ENCODE measurements at places on chromosomes 2 and 18.

DNA sequence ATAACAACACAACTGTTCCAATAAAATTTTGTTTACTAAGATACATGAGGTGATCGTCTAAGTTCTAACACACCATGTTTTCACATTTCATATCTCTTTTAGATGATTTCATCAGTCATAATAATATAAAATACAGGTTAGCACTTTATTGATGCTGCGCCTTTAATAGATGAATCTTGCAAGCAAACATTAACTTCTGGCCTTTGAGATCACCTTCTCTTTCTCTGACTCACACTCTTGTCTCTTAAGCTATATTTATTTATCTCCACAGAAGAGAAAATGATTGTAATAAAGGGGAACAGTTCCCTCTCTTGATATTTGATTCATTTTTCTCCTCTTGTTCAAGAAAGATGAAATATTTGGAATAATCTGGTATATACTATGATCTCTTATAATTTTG, 603.3 kb upstream of the POU3F3 start:
- no peaks in the 10 kb centered on the region for H3K36me3 ChIP-seq
- H3K4me1 ChIP-seq, result no peaks in the 10 kb centered on the region
- H3K27me3 ChIP-seq, result no peaks in the 10 kb centered on the region

GRCh38 chr2:17579605-17580318, 39.3 kb downstream of the VSNL1 start:
- no peak overlapping the region for H3K4me3 ChIP-seq
- DNase-seq, result no peak
- no peaks in the 10 kb centered on the region for H3K27me3 ChIP-seq
- no peaks in the 10 kb centered on the region for H3K36me3 ChIP-seq
- H3K4me1 ChIP-seq, result no peaks in the 10 kb centered on the region

GRCh38 chr2:23520256-23520655, 135.3 kb downstream of the KLHL29 start:
- no peak for DNase-seq
- no peak overlapping the region for H3K4me3 ChIP-seq
- no peak overlapping the region for H3K27ac ChIP-seq
- peaks cover 4% of the 10 kb centered on the region for H3K27me3 ChIP-seq
- H3K36me3 ChIP-seq, result no peaks in the 10 kb centered on the region

- no peak overlapping the region for H3K4me3 ChIP-seq
- peaks cover 15% of the 10 kb centered on the region for H3K27me3 ChIP-seq
- H3K27ac ChIP-seq, result no peak overlapping the region
- no peaks in the 10 kb centered on the region for H3K36me3 ChIP-seq
- H3K4me1 ChIP-seq, result peaks cover 2% of the 10 kb centered on the region
- no peak for DNase-seq
These were observed 30.8 kb upstream of the CCL20 start for GRCh38 chr2:227782804-227783203.

GRCh38 chr18:13910501-13910900, 4.8 kb downstream of the MC2R start:
- no peak overlapping the region for H3K27ac ChIP-seq
- DNase-seq, result no peak
- H3K4me3 ChIP-seq, result no peak overlapping the region
- no peaks in the 10 kb centered on the region for H3K4me1 ChIP-seq

GRCh38 chr18:12253663-12254135, 462 bp upstream of the CIDEA start:
- peak; percentile 28 for DNase-seq
- H3K4me1 ChIP-seq, result no peaks in the 10 kb centered on the region
- H3K36me3 ChIP-seq, result no peaks in the 10 kb centered on the region
- peaks cover 35% of the 10 kb centered on the region for H3K27me3 ChIP-seq
- no peak overlapping the region for H3K4me3 ChIP-seq

GRCh38 chr2:158079672-158080071, 22.0 kb upstream of the UPP2 start:
- H3K4me1 ChIP-seq, result no peaks in the 10 kb centered on the region
- peaks cover 15% of the 10 kb centered on the region for H3K36me3 ChIP-seq

GRCh38 chr2:196170606-196171247, 651 bp downstream of the STK17B start:
- peak overlapping the region; percentile 91 for H3K4me3 ChIP-seq
- peaks cover 36% of the 10 kb centered on the region for H3K36me3 ChIP-seq
- no peaks in the 10 kb centered on the region for H3K27me3 ChIP-seq
- H3K4me1 ChIP-seq, result peaks cover 34% of the 10 kb centered on the region

- DNase-seq, result no peak
- H3K27me3 ChIP-seq, result peaks cover 60% of the 10 kb centered on the region
These were observed 9.0 kb downstream of the MALL start for GRCh38 chr2:110106642-110107041.

GRCh38 chr2:30862054-30862651, 54.9 kb upstream of the CAPN13 start:
- no peak overlapping the region for H3K4me3 ChIP-seq
- H3K27me3 ChIP-seq, result peaks cover 13% of the 10 kb centered on the region
- no peak overlapping the region for H3K27ac ChIP-seq
- no peaks in the 10 kb centered on the region for H3K36me3 ChIP-seq
- peaks cover 4% of the 10 kb centered on the region for H3K4me1 ChIP-seq

DNA sequence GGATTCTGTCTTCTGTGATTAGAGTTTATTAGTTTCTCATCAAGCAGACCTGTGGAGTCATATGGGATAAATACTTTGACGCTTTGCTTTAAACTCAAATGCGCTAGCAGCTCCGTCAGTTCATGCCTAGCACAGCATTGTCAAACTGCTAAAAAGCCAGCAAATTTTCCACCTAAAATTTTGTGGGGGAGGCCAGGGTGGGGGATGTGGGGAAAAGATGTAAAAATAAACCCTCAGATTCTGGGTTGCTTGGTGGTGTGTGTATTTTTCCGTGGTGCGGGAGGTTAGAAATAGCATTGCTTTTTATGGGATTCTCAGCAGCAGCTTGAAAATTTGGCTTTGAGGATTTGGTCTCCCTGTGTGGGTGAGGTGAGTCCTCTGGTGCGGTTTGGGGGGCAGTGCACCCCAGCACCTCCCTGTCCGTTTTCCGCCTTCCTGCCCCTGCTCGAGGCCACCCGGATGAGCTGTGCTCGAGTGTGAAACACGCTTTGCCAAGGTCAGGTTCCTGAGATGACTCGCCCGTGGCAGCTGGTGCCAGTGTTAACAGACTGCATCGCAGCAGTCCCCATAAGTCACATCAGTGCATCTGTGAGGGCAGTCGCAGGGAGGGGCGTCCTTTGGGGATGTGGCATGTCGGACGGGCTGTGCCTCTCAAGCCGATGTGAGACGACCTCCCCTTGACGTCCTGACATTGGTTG, 65.9 kb downstream of the LDLRAD4 start:
- H3K4me1 ChIP-seq, result no peaks in the 10 kb centered on the region
- no peaks in the 10 kb centered on the region for H3K36me3 ChIP-seq
- H3K27me3 ChIP-seq, result peaks cover 12% of the 10 kb centered on the region

- H3K4me3 ChIP-seq, result no peak overlapping the region
- no peaks in the 10 kb centered on the region for H3K36me3 ChIP-seq
- peaks cover 5% of the 10 kb centered on the region for H3K4me1 ChIP-seq
- H3K27me3 ChIP-seq, result no peaks in the 10 kb centered on the region
These were observed 105.5 kb upstream of the HDAC4 start for GRCh38 chr2:239506101-239506857.

- no peaks in the 10 kb centered on the region for H3K27me3 ChIP-seq
- H3K4me1 ChIP-seq, result peaks cover 6% of the 10 kb centered on the region
- DNase-seq, result no peak
- no peaks in the 10 kb centered on the region for H3K36me3 ChIP-seq
- H3K27ac ChIP-seq, result no peak overlapping the region
These were observed 8.5 kb downstream of the SFTPB start for GRCh38 chr2:85659324-85659981.

DNA sequence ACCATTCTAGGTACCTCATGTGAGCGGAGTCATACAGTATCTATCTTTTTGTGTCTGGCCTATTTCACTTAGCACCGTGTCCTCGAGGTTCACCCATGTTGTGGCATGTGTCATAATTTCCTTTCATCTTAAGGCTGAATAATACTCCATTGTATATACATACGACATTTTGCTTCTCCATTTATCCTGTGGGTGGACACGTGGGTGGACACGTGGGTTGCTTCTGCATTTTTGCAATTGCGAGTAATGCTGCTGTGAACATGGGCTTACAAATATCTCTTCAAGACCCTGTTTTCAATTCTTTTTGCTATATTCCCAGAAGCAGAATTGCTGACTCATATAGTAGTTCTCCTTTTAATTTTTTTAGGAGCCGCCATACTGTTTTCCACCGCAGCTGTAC, 243.6 kb upstream of the EPAS1 start:
- DNase-seq, result no peak
- no peaks in the 10 kb centered on the region for H3K27me3 ChIP-seq
- no peak overlapping the region for H3K27ac ChIP-seq
- H3K4me3 ChIP-seq, result no peak overlapping the region
- peaks cover 4% of the 10 kb centered on the region for H3K4me1 ChIP-seq
- peaks cover 7% of the 10 kb centered on the region for H3K36me3 ChIP-seq

- H3K27ac ChIP-seq, result no peak overlapping the region
- no peak overlapping the region for H3K4me3 ChIP-seq
- peaks cover 12% of the 10 kb centered on the region for H3K27me3 ChIP-seq
- H3K4me1 ChIP-seq, result no peaks in the 10 kb centered on the region
- no peaks in the 10 kb centered on the region for H3K36me3 ChIP-seq
These were observed 29.6 kb upstream of the ALPP start for GRCh38 chr2:232348936-232349335.

- H3K27me3 ChIP-seq, result peaks cover 3% of the 10 kb centered on the region
- H3K36me3 ChIP-seq, result no peaks in the 10 kb centered on the region
- H3K4me3 ChIP-seq, result no peak overlapping the region
- no peaks in the 10 kb centered on the region for H3K4me1 ChIP-seq
- no peak overlapping the region for H3K27ac ChIP-seq
These were observed 239.4 kb upstream of the TANK start for GRCh38 chr2:160920791-160921303.

GRCh38 chr2:186605041-186605440, 15.2 kb downstream of the ITGAV start:
- no peak for DNase-seq
- H3K4me1 ChIP-seq, result no peaks in the 10 kb centered on the region
- no peak overlapping the region for H3K27ac ChIP-seq
- no peaks in the 10 kb centered on the region for H3K27me3 ChIP-seq

DNA sequence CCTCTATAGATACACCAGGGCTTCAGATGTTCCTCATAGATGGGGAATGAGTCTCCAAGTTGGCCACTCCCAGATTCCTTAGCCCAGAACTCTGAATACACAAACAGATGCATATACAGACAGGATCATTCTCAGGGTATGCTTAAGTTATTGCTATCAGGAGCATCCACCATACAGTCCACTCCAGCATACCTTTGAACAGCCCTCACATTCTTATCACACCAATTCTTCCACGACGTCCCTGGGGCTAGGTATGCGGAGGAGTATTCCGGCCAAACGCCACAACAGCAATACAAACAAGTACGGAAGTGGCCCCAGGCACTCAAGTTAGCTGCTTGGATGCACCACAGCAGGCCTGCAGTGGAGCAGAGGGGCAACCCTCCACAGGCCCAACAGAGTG, 312.5 kb upstream of the CHAC2 start:
- H3K36me3 ChIP-seq, result no peaks in the 10 kb centered on the region
- H3K27me3 ChIP-seq, result no peaks in the 10 kb centered on the region
- no peak overlapping the region for H3K4me3 ChIP-seq
- DNase-seq, result no peak

DNA sequence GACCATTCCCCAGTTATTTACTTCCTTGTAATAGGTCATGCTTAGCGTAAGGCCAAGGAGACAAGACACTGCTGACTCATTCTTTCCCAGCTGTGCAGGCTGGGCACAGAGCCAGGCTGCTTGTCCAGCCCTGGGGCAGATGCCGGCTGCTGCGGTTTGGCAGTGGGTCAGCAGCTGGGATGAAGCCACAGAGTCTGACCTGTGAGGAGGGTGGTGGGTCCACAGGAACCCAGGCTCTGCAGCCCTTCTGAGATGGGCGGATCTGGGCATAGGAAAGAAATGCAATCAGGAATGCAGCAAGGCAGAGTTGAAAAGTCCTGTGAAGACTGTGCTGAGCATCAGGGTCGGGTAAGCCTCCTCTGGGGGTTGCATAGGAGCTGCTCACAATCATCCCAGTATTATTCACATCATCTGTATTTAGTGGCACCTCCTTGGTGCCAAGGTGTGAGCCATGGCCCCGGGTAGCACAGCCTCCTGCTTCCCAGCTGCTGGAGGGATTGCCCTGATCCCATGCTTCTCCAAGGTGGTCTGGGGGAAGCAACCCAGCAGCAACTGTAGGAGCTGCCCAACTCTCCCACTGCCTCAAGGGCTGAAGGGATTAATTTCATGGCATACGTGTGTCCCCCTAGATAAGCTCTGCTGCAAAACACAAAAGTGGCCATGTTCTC, 139.0 kb downstream of the DDX1 start:
- H3K27me3 ChIP-seq, result peaks cover 3% of the 10 kb centered on the region
- no peak overlapping the region for H3K4me3 ChIP-seq
- H3K4me1 ChIP-seq, result no peaks in the 10 kb centered on the region
- DNase-seq, result no peak

DNA sequence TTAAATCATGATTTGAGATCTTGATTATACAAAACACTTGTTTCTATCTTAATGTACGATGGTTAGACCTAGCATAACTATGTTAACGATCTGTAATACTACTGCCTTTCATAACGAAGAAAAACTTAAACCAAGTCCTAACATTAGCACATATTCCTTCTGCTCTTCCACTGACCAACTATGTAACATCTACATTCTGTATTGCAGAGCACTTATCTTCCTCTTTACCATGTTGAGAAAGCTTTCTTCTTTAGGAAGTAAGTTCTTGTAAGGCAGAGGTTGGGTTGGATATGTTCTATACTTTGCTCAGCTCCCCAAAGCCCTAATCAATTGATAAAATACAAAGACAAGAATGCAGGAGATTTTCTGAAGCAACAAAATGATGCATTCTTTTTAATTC, 7.9 kb upstream of the ZNF407 start:
- DNase-seq, result no peak
- no peak overlapping the region for H3K27ac ChIP-seq
- H3K4me3 ChIP-seq, result no peak overlapping the region

- H3K4me3 ChIP-seq, result no peak overlapping the region
- H3K27ac ChIP-seq, result no peak overlapping the region
- no peaks in the 10 kb centered on the region for H3K4me1 ChIP-seq
These were observed 230.1 kb upstream of the SPOPL start for GRCh38 chr2:138271467-138271866.

Data from natural killer cell treated with Interleukin-12 subunit alpha and Interleukin-12 subunit beta and Interleukin-15 and Interleukin-18, amount 100 ng/mL, for 72 hours (primary cell).